ENCODE measurements at places on chromosomes 13 and 19.

DNA sequence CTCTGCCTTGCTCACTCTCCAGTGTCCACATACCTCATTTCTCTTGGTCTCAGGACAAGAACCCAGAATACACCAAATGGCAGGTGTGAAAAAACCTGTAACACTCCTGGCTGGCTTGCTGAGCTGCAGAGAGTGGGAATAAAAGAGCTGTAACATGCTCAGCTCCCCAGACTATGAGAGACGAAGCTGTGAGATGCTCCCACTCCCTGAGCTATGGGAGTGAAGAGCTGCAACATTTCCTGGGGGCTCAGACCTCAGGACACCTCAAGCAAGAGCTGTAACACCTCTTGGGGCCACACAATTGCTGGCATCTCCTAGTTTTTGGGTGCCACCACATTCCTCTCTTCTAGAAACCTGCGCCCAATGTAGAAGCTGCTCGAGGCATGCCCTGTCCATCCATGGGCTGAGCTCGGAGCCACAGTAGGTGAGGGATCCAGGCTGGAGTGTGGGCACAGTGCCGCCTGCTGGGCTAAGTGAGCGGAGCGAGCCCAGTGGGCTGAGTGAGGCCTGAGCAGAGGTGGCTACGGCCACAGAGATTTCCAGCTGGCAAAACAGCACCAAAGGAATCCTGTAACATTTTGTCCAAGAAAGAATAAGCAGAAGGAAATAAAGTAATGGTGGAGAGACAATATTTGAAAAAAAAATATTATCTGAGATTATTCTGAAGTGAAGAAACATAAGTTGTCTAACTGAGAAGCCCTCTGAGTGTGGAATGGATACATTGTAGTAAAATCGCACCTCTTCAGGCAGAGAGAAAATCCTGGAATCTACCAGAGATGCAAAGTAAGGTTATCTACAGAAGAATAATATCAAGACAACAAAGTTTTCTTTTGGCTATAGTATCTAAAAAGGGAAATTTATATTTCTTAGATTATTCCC, 186.2 kb upstream of the PCDH9 start:
- no peak for DNase-seq

DNA sequence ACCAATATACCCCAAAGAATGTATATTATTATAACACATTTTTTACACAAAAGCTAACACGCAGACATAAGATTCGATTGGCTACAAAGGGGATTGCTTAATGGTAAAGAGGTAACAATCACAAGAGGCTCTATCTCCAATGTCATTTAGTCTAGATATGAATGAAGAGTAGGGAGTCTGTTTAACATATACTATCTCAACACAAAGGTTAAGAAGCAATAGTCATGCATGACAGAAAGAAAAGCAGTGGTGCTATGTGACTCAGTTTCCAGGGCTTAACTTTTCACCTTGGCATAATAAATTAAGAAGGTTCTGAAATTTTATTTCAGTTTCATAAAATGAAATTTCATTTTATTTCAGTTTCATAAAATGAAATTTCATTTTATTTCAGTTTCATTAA, 33.3 kb downstream of the UFM1 start:
- DNase-seq = no peak

DNA sequence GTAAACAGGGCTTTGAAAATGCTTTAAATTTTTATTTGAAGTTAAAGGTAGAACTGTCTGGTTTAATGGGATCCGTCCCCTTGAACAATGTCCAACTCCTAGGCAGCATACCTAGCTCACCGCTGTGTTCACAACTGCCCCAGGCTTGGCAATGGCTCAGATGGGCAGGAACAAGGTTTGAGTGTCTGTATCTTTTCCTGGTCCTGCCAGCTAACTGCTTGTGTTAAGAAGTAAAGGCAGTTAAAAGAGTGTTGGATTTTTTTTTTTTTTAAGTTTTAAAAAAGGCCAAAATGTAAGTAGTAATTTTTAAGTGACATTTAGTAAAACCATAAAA, 66.7 kb upstream of the FNDC3A start:
- DNase-seq = no peak

GRCh38 chr13:30810801-30811200, 75.5 kb downstream of the ALOX5AP start:
- no peak for DNase-seq

DNA sequence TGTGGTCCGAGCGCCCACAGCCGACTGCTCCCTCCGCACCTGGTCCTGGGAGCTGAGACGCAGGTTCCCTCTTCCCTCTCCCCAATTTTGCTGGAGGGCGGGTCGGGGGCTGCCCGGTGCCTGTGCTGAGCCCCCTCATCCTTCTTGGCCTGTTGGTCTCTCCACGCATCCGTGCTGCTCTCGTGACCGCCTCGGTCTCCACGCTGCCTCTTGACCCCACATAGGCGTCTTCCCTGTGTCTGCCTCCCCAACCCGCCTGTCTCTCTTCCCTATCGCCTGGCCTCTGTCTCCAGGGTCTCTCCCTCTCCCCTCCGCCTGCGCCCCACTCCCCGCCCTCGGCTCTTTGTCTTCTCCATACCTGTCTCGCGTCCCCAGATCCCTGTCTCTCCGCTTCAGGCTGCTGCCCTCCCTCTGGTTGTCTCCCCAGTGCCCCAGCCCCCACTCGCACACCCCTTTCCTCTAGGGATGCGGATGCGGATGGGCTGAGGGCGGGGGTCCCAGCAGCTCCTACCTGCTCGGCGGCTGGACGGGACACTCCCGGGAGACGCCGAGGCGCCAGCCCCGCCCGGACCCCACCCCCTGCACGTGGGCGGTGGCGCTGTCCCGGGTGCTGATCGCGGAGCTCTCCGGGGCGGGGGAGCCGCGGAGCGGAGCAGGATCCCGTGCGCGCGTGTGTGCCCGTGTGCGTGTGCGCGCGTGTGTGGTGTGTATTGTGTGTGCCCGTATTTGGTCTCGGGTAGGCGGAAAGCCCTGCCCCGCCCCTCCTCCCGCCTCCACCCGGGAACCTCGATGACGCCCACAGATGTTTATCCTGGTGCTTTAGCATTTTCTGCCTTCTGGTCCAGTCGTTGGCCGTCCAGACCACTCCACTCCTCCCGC, at the start of gene SYT5:
TSS of gene SYT5 (minus strand) at position 684 of the 879 bp plus-strand sequence. CDS start 1,248 bp downstream, outside the sequence.
- peak; percentile 80 for DNase-seq

DNA sequence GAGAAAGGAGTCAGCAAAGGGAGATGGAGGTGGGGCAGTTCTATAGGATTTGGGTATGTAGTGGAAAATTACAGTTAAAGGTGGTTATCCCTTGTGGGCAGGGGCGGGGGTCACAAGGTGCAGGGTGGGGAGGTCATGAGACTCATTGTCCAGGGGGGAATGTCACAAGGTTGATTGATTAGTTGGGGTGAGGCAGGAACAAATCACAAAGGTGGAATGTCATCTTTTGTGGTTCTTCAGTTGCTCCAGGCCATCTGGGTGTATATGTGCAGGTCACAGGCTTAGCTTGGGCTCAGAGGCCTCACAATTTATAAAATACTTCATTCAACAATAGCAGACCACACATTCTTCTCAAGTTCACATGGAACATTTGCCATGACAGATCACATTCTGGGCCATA, 109.6 kb downstream of the ATP11A start:
- DNase-seq = no peak

GRCh38 chr13:45674908-45675307, 27.2 kb upstream of the CBY2 start:
- no peak for DNase-seq

DNA sequence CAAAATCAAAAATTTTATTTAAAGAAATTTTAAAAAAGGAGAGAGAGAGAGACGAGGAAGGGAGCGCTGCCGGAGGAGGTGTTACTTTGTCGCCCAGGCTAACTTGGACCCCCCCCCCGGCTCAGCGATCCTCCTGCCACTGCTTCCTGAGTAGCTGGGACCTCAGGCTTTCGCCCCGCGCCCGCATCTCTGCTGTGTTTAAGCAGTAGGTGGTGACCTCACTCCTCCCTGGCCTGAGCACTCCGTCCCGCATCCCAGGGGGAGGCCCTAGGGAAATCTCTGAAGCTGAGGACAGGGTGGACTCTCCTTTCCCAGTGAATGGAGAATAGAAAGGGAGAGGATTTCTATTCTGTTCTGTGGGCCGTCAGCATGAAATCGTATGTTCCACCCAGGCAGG, 485 bp upstream of the ZNF845 start:
- DNase-seq = no peak

DNA sequence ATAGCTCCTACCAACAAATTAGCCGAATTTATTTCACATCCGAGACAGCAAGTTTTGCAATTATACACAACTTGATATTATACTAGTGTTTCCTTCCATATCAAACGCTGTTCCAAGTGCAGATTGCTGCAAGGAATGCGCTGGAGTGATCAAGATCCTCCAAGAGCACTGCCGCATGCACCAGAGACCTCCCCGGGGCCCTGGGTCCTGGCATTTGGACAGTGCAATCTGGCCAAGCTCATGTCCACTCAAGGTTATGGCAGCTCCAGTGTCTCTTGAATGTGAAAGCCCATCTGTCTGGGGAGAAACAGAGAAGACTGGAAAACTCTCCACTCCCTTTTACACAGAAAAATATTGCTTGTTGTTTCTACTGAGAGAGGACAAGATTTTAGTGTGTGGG, 111.9 kb downstream of the HSPH1 start:
- no peak for DNase-seq

- no peak for DNase-seq
Measured at GRCh38 chr13:106858903-106859532, 291.1 kb upstream of the ARGLU1 start.

GRCh38 chr19:30566681-30567420, 194.7 kb downstream of the ZNF536 start:
- no peak for DNase-seq

DNA sequence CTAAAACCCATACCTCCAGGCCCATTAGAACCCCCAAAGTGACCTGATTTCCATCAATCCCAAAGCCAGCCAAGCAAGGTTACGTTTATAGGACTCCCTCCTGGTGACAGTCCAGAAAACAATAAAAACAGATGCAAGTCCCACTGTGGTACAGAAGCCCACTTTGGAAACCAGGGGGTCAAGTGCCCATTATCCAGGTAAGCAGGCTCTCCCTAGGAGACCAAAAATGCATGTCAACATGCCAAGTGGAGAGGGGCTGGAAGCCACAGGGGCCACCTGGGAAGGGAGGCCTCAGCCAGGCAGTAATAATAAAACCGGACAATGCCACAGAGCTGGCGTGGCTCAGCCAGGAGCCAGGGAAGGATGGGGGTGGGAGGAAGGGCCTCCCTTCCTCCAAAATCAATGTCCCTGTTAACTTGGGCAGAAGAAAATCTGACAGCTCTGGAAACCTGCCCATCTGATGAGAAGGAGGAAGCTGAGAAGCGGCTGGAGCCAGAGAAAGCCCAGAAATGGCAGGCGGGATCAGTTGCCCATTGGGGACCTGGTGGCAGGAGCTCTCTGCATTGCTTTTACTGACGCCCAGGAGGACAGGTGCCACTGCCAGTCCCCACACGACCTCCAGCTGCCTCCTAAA, 160.4 kb downstream of the ZIC5 start:
- DNase-seq = no peak

- no peak for DNase-seq
Measured at GRCh38 chr13:113602291-113602988, 17.9 kb downstream of the TFDP1 start.

- DNase-seq = no peak
Measured at GRCh38 chr19:926323-926588, 421 bp downstream of the ARID3A start.

- DNase-seq = no peak
Measured at GRCh38 chr13:49550942-49551644, 34.3 kb downstream of the RCBTB1 start.

GRCh38 chr19:41264581-41265394, 616 bp downstream of the HNRNPUL1 start:
- peak; percentile 58 for DNase-seq

- DNase-seq = no peak
Measured at GRCh38 chr13:79500829-79501228, 19.9 kb downstream of the NDFIP2 start.

DNA sequence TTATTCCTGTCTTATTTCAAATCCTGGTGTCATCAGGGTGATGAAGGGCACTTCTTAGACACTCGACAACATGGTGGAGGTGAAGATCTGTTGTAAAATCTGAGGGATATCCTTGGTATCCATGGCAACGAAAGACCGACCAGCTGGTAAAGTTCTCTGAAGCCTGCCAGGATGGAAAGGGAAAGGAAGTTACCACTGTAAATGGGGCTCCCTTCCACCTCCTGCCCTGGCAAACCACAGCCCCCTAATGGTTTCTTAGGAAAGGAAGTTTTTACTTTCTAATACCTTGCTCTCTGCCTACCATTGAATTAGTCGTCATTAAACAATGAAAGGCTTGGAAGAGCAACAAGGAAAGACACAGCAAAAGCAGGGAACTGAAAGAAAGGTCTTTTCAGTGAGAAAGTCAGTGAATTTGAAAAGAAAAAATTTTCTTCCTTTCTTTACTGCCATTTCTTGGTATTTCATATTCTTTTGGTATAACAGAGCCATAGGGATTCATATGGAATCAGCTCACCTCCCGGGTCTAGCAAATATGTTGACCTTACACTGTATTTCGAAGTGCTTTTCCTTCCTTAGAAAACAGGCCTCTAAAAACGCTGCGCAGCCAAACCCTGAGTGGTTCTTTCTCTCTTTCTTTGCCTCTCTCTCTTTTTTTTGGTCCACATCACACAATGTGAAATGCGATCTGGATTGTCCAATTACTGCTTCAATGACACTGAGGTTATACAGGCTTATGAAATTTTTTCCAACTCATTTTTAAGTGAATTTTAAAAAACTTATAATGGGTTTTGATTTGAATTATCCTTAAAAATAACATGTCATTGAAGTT, 111.0 kb downstream of the RGCC start:
- DNase-seq = no peak

DNA sequence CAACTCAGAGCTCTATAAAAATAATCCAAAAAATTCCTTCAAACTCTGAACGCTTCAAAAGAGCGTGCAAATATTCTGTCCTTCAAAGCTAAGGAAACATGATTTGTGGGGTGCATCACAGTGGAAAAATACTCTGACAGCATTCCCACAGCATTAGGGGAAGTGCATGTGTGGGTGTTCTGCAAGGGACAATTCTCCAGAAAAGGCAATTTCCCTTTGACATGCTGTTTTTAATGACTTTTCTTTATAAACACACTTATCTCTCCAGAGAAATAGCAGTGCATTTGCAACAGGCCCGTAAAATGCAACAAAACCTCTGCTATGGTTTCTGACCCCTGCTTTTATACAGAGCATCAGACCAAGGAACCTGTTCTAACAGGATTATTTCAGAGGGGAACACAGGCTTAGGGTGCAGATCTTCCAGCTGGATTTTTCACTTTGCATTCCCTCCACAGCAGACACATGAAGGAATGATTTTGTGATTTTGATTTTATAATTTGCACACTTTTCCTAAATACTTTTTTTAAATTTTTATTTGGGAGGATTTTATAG, 42.6 kb downstream of the KL start:
- DNase-seq = no peak

DNA sequence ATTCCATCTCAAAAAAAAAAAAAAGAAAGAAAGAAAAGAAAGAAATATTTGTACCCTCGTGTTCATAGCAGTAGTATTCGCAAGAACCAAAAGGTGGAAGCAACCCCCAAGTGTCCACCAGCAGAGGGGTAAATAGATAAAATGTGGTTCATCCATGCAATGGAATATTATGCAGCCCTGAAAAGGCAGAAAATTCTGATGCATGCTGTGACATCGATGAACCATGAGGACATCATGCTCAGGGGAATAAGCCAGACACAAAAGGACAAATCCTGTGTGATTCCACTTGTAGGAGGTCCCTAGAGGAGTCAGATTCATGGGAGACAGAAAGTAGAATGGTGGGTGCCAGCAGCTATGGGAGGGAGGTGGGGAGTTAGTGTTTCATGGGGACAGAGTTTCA, 6.4 kb upstream of the LRRC8E start:
- no peak for DNase-seq

Measured in CD4-positive, alpha-beta T cell (primary cell).